ENCODE measurements at places on chromosomes 6 and 20.

- no peak for DNase-seq
Measured at GRCh38 chr20:32973077-32973717, 31.0 kb downstream of the SUN5 start.

GRCh38 chr6:154329350-154330170, 27.0 kb downstream of the IPCEF1 start:
- DNase-seq, result no peak

- peak; percentile 85 for DNase-seq
Measured at GRCh38 chr6:20319520-20320357, 81.9 kb upstream of the E2F3 start.

DNA sequence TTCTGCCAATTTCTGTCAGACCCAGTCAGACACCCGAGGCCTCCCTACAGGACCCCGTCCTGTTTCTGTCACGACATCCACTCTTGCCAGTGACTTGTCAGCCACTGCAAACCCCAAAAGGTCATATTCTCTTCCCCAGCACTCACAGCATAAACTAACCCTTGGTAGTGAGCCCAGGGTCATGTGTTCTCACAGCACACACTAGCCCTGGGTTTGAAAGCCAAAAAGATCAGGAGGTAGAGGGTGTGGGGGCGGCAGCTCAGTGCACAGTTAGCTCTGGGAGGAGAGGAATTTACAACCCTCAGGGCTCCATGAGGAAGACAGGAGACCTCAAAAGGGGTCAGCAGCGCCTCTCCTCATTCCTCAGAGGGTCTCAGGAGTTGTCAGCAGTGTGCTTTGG, 9.9 kb upstream of the SNX9 start:
- DNase-seq, result no peak

- DNase-seq, result no peak
Measured at GRCh38 chr6:52553158-52553557, 23.7 kb downstream of the TRAM2 start.
